RKO (cell line): ENCODE measurements at places on chromosomes 2 and 18.

- no peak for DNase-seq
Observed at GRCh38 chr2:105139556-105140239, 101.8 kb downstream of the MRPS9 start.

DNA sequence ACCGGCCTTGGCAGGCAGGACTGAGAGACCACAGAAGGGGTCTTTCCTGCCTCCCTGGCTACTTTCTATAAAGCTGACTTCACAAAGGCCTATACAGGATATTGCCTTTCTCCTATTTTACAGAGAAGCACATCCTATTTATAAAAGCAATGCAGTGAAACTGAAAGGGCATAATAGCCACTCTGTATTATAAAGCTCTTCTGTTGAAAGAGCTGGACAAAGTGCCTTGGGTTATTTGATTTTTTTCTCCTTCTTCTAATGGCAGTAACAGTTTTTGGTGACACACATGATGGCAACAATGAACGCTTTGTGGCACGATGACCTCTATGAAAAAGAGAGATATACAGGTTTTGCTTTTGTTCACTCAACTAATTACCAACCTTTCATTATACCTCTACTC is 281.1 kb downstream of the ZNF516 start:
- no peak for DNase-seq

- DNase-seq = peak; percentile 90
Observed at GRCh38 chr18:67359873-67360838, 156.4 kb downstream of the DSEL start.

GRCh38 chr2:4336864-4337263 is 633.5 kb downstream of the DCDC2C start:
- no peak for DNase-seq

DNA sequence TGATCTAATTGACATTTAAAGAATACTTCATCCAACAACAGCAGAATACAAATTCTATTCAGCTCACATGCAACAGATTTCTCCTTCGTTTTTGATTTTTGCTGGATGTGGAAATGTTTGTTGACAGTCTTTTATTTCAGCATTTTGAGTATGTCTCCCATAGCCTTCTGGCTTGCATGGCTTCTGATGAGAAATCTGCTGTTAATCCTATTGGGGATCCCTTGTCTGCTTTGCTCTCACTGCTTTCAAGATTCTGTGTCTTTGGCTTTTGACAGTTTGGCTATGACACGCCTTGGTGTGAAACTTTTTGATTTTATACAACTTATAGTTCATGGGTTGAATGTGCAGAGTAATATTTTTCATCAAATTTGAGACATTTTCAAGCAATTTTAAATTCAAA is 44.7 kb downstream of the TRABD2A start:
- no peak for DNase-seq

DNA sequence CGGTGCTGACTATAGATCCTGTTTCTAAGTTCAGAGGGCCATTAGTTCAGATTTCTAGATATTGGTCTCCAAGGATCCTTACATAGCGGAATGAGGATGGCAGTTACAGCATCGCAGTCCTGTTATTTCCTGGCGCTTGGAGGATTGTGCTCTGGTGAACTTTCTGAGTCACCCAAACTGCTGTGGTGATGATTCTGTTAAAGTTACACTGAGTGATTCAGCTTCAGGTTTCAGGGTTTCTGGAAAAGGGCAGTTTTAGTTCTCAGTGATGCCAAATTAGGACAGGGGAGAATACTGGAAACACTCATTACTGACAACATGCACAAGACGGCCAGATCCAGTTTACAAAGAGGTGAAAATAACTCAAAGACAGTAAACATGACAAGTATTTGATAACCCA is 52.1 kb upstream of the ANKRD62 start:
- peak; percentile 81 for DNase-seq

DNA sequence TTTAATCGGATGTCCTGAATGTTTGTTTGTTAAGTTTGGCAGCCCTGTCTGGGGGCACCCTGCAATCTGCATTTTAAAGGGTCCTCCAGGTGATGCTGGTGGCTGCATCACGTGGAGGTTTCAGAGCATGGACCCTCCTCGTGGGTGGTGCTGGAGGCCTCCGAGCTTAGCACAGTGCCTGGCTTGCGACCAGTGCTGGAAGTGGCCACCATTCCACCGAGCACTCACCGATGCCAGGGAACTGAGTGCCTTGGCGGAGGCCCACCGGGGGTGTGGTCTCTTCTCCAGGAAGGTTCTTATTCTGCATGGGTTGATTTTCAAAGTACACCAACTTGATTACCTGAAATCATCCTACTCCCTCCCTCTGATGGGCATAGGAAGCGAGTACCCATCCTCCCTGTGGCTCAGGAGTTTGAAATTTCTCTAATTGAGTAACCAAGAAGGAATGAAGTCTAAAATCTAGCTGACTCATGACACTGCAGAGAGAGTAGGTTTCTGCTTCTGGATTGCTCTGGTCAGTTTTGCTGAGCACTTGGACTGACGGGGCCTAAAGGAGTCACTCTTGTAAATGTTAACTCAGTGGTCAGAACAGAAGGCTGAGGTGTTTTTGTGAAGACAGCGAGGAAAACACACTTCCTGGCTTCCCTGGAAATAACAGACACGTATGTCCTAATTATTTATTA is 58.1 kb upstream of the SLC66A3 start:
- DNase-seq = peak; percentile 55

GRCh38 chr2:25521665-25522387 is 151.6 kb downstream of the DTNB start:
- DNase-seq = peak; percentile 76
